Motor neuron (in vitro differentiated cells): ENCODE measurements at places on chromosomes 7 and 10.
A peak's percentile ranks its signal among the peaks of the same experiment; 100 is the strongest.

- no peak for ATAC-seq
Measured at GRCh38 chr10:120735773-120736371, 115.3 kb upstream of the WDR11 start.

GRCh38 chr7:106059556-106059955 is 52.6 kb downstream of the SYPL1 start:
- no peak for ATAC-seq

GRCh38 chr7:157501581-157501980 is 164.8 kb downstream of the DNAJB6 start:
- no peak for ATAC-seq

GRCh38 chr10:99444383-99445045 is 14.1 kb upstream of the GOT1 start:
- ATAC-seq, result peak; percentile 59

DNA sequence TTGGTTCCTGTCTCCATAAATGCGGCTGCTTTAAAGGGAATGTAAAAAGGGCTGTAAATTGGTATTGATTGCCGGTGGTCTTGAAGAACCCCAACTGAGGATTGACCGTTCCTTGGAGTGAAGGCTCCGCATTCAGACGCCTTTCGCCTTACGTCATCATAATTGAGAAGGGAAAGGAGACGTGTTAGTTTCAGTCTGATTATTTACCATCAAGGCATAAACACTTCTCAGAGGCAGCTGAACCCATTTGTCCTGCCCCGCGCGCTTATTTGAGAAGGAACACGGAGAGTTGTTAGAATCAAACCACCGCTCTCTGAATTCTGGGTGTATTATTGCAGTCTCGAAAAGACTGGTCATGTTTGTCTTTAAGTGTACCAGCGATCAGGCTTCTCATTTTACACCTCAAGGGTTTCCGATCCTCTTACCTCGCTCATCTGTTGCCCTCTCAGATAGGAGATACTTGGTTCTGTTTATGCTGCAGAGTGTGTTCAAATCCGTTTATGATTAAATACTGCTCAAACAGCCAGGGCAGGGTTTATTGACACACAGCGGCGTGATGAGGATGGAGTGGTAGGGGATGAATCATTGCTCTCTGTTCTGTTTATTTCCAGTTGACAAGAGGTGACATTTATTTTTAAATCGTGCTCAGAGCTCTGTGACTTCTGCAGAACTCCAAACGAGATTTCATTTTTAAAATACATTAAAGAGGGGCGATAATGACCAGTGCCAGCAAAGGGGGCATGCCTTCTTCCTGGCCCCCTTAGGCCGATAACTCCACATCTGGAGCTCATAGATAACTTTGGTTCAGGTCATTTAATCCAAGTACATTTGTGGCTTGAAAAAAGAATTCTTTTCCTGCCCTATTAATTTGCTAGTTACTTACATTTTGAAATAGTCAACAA is 30.4 kb downstream of the FOXK1 start:
- no peak for ATAC-seq

GRCh38 chr10:88755753-88756152 is 4.1 kb upstream of the LIPN start:
- no peak for ATAC-seq

- ATAC-seq, result no peak
Measured at GRCh38 chr10:27525819-27526218, 21.7 kb downstream of the RAB18 start.

DNA sequence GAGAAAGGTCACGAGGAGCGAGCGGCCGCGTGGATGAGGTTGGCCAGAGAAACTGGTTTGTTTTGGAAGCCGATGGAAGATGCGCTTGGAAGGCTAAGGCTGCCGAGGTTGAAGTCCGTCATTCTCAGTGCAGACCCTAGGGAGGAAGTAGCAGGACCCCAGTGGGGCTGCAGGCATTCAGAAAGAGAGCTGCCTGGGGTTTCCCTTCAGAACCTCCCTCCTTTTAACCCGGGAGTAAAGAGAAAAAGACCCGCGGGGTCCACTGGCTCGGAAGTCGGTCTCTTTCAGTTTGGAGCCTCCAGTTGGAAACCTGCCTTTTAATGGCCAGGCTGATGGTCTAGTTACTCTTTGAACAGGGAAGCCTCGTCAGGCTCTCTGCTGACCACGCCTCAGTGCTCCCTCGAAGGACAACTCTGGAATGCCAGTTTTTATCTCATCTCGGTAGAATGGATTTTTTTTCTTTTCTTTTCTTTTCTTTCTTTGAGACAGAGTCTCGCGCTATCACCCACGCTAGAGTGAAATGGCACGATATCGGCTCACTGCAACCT is 188.6 kb downstream of the CUX1 start:
- ATAC-seq, result no peak

- ATAC-seq, result no peak
Measured at GRCh38 chr10:5184987-5185775, at the start of gene AKR1C8. AKR1C8 (minus strand) TSS chr10:5185150; CDS start chr10:5185104, 46 bp downstream.

DNA sequence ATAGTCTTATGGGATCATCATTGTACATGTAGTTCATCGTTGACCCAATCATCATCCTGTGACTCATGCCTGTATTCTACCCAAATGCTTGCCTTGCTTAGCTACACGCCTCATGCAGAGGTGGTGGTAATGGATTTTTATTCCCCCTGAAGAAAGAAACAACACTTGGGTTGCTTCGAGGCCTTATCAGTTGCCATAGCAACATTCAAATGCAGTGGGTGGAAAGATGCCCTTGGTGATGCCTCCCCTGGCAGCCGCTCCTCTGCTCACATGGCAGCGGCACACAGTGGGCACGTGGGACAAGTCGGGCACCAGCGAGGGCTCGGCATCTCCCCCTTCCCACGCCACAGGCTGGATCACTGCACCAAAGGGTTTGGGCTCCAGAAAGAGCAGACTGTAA is 54.0 kb upstream of the NMT2 start:
- ATAC-seq, result no peak

- no peak for ATAC-seq
Measured at GRCh38 chr7:82051601-82052000, 281.8 kb upstream of the HGF start.

- ATAC-seq, result no peak
Measured at GRCh38 chr10:128803790-128804189, 663.3 kb upstream of the MGMT start.

DNA sequence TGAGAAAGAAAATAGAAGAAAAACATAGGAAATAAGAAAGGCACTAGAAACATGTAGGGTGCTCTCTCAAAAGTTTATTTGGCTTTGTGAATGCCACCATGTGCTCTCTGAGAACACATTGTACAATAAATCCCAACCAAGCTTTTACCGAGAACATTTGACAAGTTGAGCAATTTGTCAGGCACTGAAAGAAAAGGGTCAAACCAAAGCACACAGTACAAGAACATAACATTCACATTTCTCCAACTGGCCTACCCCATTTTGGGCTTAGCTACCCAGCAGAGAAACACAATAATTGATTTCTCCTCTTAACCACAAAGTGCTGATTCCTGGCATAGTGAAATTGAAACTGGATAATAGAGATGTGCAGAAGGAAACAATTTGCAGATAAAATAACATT is 69.2 kb upstream of the SLC39A12 start:
- ATAC-seq, result no peak

DNA sequence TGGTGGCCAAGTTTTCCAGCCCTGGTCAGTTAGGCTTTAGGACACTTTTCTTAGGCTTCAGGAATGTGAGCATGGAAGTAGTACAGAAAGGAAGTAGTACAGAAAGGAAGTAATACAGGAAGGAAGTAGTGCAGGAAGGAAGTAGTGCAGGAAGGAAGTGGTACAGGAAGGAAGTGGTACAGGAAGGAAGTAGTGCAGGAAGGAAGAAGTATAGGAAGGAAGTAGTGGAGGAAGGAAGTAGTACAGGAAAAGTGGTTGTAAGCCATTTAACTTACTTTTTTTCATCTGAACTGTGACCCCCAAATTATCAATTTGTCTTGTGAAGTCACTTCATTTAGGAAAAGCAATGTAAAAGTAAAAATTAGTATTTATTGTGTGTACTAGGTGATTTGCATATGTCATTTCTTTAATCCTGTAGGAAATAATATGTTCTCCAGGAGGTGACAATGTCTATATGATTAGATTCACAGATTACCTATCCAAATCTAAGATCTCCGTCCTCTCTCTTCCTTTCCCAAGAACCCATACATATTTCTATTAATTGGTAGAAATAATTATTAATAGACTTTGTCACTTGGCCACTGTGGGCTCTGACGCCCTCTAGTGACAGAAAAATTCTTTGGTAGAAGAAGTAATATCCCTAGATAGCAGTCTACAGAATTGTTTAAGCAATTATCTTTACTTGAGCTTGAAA is 3.9 kb upstream of the FAS start:
- no peak for ATAC-seq

GRCh38 chr7:47506382-47507339 is 75.2 kb downstream of the TNS3 start:
- ATAC-seq, result no peak

DNA sequence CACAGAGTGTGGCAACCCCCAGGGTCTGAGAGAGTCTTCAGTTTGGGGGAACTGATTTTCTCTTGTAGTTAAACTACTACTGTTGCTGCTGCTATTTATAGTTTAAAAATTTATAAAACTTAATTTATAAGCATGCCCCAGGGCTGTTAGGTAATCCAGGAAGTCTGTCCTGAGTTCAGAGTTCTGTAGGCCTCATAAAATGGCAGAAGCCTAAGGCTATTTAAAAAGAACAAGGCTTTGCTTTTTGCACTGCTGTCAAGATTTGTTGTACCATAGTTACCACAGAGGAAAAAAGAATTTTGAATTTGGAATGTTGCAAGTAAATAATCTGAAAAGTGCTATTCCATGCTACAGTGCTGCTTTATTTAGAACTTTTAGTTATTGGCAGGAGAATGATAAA is 66.1 kb downstream of the AGK start:
- ATAC-seq, result peak; percentile 57

DNA sequence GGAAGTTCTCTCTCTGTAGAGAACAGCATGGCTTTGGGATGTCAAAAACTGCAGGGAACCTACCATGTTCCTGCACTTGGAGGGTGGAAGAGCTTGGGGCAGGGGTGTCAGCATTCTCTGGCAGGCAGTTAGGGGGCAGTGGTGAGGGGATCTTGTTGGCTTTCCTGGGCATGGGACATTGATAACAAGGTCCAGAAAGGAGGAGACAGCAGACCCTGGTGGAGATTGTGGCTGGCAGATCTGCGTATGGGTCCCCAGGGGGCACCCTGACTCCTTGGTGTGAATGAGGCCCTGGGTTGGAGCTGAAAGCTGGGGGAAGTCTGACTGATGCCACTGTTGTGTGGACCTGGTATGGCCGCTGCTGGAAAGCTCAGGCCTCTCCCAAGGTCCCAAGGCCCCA is 22.9 kb upstream of the CAMK2B start:
- ATAC-seq, result no peak

- no peak for ATAC-seq
Measured at GRCh38 chr7:80335511-80336231, 176.2 kb downstream of the GNAT3 start.

DNA sequence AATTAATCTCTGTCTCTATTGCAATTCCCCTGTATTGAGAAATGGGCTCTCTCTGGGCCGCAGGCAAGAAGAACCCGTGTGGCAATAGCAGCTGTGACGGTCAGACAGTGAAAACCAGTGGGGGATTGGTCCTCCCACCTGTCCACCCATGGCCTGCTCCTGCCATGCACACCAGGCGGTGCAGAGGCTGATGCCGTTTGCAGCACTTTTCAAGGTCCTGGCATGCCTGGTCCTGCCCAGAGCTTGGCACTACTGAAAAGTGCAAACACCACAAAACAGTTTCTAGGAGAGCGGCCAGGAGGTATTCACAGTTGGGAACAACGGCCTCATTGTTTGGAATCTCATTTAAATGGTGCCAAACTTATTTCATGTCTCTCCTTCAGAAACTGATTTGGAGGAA is 41.5 kb downstream of the PSPH start:
- ATAC-seq, result no peak

DNA sequence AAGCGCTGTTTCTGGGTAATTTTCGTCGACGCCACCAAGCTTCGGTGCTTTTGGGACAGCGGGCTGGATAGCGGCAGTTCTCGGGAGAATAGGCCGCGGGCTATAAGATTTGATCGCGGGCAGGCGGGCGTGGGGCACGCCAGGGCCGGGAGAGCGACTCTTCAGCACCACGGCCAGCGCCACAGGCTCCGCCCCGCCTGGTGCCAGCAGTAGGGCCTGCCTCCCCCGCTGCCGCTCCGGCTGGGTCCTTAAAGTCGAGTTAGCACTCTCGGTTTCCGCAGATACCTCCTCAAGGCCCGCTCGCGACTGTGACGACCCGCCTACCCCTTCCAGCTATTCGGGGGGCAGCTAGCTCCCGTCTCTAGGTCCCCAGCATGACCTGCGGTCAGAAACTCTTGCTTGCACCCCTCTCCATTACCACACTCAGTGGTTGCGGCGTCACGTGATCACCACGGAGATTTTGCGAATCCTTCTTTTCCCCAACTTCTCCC is 9.4 kb downstream of the NXPH1 start:
- peak; percentile 72 for ATAC-seq

GRCh38 chr7:150468241-150468640 is 17.8 kb downstream of the GIMAP8 start:
- ATAC-seq, result no peak

- ATAC-seq, result peak; percentile 94
Measured at GRCh38 chr10:76509446-76509845, 1078.0 kb downstream of the LRMDA start.

DNA sequence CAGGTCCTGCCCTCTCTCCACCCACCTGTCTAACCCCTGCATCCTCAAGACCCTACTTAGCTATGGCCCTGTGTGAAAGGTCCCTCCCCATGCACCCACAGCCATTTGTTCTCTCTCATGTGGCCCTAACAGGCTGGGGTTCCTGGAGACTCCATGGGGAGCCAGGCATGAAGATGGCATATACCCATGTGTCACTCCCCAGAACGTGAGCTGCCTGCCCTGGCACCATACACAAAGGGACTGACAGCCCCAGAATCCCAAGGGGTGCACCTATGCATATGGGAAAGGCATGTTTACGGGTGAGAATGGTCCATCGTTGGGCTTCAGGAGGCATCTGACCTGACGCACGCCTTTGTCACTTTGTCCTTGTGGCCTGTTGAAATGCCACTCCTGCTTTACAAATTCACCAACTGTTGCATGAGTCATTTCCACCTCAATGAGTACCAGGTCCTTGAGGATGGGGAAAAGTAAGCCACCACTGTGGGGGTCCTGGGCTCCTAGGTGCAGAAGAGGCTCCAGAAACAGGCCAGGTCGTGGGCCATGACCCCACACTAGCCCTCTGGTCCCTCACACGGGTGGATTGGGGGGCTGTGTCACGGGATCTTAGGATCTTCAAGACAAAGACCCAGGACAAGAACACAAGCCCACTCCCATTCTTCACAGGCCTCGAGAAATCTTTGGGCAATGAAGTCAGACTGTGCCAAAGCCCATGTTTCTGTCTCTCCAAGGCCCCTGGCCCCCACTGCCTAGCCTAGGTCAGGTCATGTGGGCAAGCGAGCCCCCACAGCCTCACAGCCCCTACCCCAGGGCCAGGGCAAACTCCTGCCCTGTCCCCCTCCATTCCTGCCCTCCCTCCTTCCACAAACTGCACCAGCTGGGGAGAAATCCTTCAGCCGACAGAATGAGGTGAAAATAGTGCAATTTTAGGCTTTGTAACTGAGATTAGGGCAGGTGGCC is 8.6 kb downstream of the GPRIN2 start:
- ATAC-seq, result no peak
